ENCODE measurements at places on chromosomes 2 and 18. TPM values are rescaled to one million over a fixed set of nuclear protein-coding genes. Genes with fewer than 3 reads are reported as not detected.

The GAL3ST2 gene
- total RNA-seq: not detected

The RAB27B gene
- total RNA-seq: 1.3 TPM

The IL36A gene
- total RNA-seq: not detected

The ZNF396 gene
- 0.67 TPM for total RNA-seq

The SLC16A14 gene
- 1.0 TPM for total RNA-seq

The PRKD3 gene
- total RNA-seq: 22.6 TPM

The CNTNAP5 gene
- total RNA-seq: not detected

The DYNAP gene
- total RNA-seq: not detected

The COL4A4 gene
- total RNA-seq: 0.15 TPM

The TCF7L1 gene
- total RNA-seq: 1.0 TPM

The DOK6 gene
- 0.17 TPM for total RNA-seq

The GALNT5 gene
- total RNA-seq: 9.5 TPM

The ANKRD12 gene
- 4.5 TPM for total RNA-seq

The C2orf78 gene
- total RNA-seq: not detected

The HYCC2 gene
- total RNA-seq: 1.8 TPM

The SDC1 gene
- total RNA-seq: 37.7 TPM

The SERPINB13 gene
- total RNA-seq: not detected

The LIPG gene
- 13.7 TPM for total RNA-seq

The TUBA4B gene
- not detected for total RNA-seq

The UGT1A4 gene
- total RNA-seq: not detected

The ASPRV1 gene
- total RNA-seq: 0.34 TPM

The TXNDC2 gene
- total RNA-seq: not detected

The TGOLN2 gene
- 50.2 TPM for total RNA-seq

The TRIM43 gene
- total RNA-seq: not detected

The ACTG2 gene
- total RNA-seq: 16.5 TPM

The LRATD1 gene
- 1.3 TPM for total RNA-seq

The LYG2 gene
- not detected for total RNA-seq

The RGPD3 gene
- total RNA-seq: under 0.01 TPM

The TPO gene
- total RNA-seq: not detected

The C18orf54 gene
- 3.7 TPM for total RNA-seq

The ANKRD30BL gene
- not detected for total RNA-seq

The TYMS gene
- total RNA-seq: 80.9 TPM

The GALM gene
- 10.9 TPM for total RNA-seq

The SP3 gene
- 75.0 TPM for total RNA-seq

The FKBP1B gene
- total RNA-seq: 16.8 TPM

The GPBAR1 gene
- not detected for total RNA-seq

The NEU4 gene
- total RNA-seq: not detected

The SLC40A1 gene
- total RNA-seq: 1.7 TPM

The ELAC1 gene
- total RNA-seq: 7.4 TPM
